Activated T-cell treated with anti-CD3 and anti-CD28 coated beads, Interleukin-2, amount 50 U/mL, for 48 hours (primary cell): ENCODE measurements at places on chromosomes 16 and 17.

- no peak for DNase-seq
These were observed 1.2 kb downstream of the QPRT start for GRCh38 chr16:29680180-29680598.

GRCh38 chr17:81128774-81129173, 36.5 kb upstream of the PVALEF start:
- no peak for DNase-seq

DNA sequence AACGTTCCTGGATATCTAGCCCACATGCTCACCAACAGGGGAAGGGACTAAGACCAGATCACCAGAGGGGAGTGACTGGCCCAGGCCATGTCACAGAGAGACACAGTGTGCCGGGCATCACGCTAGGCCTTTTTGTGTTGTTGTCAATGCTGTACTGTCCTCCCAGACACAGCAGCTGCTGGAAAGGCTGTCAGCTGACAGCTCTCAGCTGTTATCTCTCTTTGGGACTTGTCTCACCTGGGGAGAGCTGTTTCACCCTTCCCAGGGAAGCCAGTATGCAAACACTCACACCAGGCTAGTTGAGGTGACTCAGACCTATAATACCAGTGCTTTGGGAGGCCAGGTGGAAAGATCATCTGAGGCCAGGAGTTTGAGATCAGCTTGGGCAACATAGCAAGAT, 19.4 kb downstream of the UNC45B start:
- DNase-seq: no peak

DNA sequence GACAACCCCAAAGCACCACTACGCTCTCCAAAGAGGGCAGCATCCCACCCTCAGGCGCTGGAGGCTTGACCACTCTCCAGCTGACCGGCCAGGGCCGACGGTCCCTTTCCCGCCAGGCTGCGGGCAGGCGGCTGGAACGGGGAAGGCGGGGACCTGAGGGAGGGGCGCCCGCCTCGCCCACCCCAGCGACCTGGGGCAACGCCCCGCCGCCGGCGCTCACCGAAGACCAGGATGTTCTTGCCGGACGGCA, 431 bp downstream of the DYNC1LI2 start:
- DNase-seq: no peak

DNA sequence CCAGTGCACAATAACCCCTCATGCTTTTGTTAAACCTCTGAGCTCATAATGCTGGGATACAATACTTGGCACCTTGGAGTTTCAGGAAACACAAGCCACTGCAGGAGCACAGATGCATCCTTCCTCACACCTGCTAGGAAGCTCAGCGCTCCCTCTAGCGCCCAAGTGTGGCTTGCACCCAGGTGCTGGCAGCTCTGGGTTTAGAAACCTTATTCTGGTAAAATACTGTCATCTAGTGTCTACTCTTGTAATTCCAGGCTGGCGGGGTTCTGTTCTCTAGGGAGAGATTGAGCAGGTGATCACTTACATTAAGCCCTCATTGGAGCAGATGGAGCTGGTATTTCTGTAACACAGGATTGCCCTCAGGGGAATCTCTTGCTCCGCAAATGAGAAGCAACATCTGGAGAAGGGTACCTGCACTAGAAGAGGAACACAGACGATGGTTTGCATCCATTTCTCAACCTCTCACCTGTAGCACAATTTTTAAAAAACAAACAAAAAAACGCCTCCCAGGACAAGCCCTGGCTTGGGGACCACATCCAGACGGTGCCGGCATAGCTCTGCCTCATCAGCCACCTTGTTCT, 1.5 kb downstream of the CCL1 start:
- DNase-seq: peak; percentile 85

GRCh38 chr17:36124879-36125824, 21.5 kb downstream of the CCL4 start:
- no peak for DNase-seq

- no peak for DNase-seq
These were observed 107.1 kb upstream of the KCNJ16 start for GRCh38 chr17:69967910-69968411.

DNA sequence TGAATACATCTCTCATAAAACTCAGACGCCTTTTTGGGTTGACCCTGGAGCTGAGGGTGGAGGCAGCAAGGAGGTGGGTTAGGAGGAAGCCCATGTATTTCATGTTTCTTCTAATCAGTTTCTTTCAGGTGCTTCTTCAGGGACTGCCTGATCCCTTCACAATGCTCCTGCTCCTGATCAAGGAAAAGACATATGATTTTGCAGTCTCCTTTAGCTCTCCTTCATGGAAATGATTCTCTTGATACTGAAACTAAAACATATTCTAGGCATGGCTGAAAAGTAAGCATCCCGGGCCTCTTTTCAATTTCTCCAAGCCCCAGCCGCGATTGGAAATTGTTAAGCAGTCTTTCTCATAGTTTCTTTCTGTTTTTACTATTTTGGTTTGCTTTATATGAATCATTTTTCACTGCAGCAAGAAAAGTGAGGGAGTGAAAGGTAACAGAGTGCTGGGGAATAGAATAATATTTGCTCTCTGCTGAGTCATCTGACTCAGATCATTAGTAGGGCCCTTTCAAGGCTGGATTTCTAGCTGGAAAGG, 730.7 kb downstream of the CDH11 start:
- no peak for DNase-seq

GRCh38 chr16:49586466-49587450, 213.2 kb downstream of the C16orf78 start:
- DNase-seq: no peak

GRCh38 chr17:44376124-44376523, 12.5 kb upstream of the FAM171A2 start:
- peak; percentile 50 for DNase-seq

DNA sequence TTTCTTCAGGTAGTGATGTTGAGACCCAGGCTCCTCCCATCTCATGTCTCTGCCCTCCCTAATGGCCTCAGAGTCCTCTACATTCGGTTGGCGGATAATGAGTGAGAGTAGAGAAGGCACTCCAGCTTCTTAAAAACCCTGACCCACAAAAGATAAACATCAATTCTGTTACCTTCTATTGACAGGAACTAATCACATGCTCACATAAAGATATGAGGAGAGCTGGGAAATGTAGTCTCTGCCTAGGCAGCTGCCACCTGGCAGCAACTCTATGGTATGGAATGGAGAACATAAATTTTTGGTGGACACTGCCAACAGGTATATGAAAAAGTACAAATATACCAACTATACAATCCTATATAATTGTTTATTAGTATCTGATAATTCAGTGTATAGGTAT, 110.7 kb upstream of the HLF start:
- no peak for DNase-seq

DNA sequence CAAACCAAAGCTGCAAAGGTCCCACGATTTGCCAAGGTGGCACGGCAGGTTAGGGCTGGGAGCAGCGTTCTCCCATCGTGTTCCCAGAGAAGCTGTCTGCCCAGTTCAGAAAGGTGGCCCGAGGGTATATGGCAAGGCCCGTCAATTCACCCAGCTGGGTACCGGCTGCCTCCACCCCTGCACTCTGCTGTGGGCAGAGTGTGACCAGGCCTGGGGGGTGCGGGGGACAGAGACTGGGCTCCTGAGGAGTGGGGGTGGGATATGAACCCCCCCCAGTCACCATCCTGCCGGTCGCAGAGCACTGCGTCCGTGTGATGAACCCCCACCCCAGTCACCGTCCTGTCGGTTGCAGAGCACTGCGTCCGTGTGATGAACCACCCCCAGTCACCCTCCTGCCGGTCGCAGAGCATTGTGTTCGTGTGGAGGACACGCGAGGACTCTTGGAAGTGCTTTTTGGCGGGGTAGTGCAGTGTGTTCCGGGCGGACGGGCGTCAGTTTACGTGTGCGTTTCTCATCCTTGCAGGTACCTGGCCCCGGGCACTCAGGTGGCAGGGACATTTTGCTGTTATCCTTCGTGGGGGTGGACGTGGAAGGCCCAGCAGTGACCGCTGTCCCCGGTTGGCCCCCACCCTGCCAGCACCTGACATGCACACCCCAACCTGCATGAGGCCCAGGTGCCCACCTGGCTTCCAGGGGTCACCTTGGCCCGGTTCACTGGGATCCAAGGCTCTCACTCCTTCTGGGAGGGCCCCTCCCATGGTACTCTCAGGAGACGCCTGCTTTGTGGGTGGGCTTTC, 2.7 kb upstream of the FASN start:
- no peak for DNase-seq

GRCh38 chr17:14107889-14108288, 38.6 kb downstream of the COX10 start:
- no peak for DNase-seq

DNA sequence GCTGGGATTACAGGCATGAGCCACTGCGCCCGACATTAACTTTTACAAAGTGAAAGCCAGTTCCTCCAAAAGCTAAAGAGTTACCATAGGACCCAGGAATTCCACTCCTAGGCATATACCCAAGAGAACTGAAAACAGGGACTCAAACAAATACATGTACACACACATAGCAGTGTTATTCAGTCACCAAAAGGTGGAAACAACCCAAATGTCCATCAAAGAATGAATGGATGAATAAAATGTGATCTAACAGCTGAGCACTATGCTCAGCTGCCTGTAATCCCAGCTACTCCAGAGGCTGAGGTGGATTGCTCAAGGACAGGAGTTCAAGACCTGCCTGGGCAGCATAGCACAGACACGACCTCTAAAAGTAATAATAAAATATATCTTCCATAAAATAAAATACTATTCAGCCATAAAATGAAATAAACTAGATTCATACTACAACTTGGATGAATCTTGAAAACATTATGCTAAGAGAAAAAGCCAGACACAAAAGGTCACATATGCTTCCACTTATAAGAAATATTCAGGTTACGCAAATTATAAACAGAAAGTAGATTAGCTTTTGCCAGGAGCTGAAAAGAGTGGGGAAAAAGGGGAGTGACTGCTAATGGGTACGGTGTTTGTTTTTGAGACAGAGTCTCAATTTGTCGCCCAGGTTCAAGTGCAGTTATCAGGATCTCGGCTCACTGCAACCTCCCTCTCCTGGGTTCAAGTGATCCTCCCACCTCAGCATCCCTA, 9.3 kb upstream of the USP7 start:
- no peak for DNase-seq

- DNase-seq: no peak
These were observed 70.3 kb downstream of the NFATC3 start for GRCh38 chr16:68155425-68155824.

DNA sequence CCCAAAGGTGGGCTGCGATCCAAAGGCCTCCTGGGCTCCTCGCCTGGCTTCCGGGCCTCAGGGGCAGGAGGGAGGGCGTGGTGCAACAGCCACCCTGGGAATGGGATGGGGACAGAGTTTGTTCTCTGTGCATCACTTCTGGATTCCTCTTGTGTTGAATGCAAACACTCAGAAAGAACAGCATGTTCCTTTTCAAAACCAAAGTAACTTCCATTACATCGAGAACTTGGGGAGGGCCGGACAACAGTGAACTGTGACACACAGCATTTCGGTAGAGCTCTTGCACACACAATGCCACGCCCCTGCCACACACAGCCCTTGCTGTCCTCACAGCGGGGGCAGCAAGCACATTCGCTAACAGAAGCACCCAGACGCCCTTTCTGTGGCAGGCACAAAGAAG, 36.1 kb upstream of the FASN start:
- DNase-seq: no peak

DNA sequence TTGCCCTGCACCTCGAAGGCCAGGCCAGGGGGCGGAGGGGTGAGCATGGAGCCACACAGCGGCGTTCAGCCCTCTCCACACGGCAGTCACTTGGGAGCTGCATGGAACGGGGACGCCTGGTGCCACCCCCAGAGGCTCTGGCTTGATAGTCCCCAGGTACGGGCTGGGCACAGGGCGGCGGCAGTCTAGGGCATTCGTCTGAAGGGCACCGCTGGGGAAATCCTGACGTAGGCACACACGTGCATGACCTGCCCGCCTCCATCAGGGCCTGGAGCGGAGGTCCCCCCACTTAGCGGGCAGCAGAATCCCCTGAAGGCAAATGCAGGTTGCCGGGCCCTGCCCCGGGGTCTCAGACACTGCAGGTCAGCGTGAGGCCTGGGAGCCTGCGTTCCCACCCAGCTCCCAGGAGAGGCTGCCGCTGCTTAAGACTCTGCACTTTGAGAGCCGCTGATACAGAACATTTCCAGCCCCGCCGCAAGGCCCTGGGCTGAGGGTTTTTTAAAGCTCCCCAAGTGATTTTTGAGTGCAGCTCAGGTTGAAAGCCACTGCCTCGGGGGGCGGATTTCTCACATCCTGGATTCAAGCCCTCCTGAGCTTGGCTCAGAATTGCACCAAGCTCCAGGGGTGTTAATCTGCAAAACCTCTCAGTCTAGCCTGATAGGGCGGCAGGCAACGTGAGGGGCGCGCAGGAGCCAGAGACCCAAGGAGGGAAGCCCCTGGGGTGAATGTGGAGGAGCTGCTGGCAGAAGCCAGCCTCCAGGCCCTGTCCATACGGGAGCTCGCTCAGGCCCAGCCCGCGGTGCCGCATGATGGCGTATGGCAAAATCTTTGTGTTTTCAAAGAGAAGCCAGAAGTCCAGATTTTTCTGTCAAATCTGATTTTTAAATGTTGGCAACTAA, 182.3 kb upstream of the GSE1 start:
- no peak for DNase-seq

DNA sequence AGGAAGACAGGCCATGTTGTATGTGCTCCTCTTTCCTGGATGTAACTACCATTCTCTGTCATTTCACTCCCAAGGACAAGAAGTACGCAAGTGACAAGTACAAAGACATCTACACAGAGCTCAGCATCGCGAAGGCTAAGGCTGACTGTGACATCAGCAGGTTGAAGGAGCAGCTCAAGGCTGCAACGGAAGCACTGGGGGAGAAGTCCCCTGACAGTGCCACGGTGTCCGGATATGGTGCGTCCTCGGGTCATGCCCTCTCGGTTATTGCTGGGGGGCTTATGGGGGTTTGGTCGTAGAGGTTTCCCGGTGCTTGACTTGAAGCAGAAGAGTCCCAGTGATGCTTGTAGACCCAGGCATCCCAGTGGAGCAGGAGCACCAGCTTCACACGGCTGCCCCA, 29.0 kb downstream of the PLD6 start:
- no peak for DNase-seq

DNA sequence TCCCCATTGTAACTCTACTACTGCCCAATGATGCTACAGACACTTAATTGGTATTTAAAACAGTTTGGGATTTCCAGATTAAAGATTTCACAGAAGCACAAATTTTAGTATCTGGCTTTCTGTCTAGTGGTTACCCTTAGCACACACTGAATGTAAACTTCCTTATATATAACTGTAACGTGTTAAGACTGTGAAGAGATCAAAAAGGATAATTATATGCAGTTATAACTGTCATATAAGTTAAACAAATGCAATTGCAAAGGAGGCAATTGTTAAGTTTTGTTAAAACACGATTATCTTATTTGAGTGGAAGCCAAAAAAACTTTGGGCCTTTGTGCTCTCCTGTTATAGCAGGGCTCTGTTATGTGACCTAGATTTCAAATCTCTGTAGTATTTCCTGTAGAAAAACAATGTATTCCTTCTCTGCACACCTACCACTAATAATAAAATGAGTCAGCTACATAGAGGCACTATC, 147.9 kb downstream of the STXBP4 start:
- DNase-seq: no peak

DNA sequence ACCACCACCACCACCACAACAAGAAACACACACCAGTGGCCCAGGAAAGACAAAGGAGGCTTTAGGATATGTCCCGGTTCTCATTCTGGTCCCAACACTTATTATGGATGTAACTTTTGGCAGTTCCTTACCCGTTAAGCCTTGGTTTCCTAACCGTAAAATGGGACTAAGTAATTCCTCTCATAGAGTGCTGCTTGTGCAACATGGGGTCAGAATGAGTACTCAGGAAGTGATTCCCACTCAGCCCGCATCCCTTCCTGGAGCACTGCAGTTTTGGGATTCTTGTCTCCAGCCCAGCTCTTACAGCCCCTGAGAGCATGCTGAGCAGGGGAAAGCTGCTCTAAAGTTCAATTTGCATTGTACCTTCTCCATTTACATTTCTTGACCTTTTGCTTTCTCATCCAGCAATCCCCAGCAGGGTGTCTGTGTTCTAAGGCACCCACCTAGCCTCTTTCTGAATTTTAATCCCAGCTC, 262.6 kb downstream of the PRKCA start:
- DNase-seq: no peak
